SHP77 (cell line): ENCODE measurements at places on chromosomes 6 and 20.

- peak; percentile 23 for DNase-seq
Observed at GRCh38 chr6:37038292-37039198, 33.1 kb downstream of the FGD2 start.

GRCh38 chr20:58752565-58752964, 60.0 kb downstream of the NPEPL1 start:
- DNase-seq: no peak

DNA sequence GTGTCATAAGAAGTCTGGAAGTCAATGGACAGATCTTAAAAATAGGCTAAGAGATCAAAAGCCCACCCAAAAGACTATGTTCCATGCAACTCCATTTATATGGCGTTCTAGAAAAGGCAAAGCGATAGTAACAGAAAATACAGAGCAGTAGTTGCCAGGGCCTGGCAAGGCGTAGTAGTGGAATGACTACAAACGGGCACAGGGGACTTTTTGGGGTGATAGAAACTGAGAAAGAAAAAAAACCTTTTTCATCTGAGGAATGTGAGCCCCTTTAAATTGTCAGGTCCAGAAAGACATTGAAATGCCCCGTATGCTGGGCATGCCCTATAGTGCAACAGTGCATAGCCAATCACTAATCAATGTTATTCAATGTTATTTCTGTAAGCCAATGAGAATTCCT, 47.2 kb upstream of the FAM50B start:
- DNase-seq: no peak

- DNase-seq: no peak
Observed at GRCh38 chr6:3786141-3786540, 34.6 kb upstream of the PXDC1 start.

- DNase-seq: no peak
Observed at GRCh38 chr6:105301072-105301503, 101.8 kb downstream of the PREP start.

- DNase-seq: no peak
Observed at GRCh38 chr20:6579417-6579816, 188.1 kb upstream of the BMP2 start.

DNA sequence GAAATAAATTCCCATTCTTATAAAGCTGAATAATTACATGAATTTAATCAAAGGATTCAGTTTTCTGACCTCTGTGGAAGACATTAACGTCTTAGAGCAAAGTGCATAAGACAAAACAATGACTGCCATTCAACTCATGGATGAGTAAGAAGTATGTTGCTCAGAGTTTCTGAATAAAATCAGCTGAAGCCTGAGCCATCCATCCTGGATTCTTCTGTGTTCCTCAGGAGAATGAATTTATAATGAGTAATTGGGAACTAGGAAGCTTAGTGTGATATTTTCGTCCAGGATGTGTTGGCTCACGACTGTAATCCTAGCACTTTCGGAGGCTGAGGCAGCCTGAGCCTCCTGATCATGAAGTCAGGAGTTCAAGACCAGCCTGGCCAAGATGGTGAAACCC, 62.8 kb downstream of the PERP start:
- DNase-seq: no peak

GRCh38 chr6:137801352-137802114, 65.5 kb upstream of the TNFAIP3 start:
- no peak for DNase-seq

GRCh38 chr20:59023616-59024015, 4.4 kb downstream of the TUBB1 start:
- DNase-seq: no peak

- DNase-seq: peak; percentile 66
Observed at GRCh38 chr20:8583566-8584043, 451.5 kb downstream of the PLCB1 start.

DNA sequence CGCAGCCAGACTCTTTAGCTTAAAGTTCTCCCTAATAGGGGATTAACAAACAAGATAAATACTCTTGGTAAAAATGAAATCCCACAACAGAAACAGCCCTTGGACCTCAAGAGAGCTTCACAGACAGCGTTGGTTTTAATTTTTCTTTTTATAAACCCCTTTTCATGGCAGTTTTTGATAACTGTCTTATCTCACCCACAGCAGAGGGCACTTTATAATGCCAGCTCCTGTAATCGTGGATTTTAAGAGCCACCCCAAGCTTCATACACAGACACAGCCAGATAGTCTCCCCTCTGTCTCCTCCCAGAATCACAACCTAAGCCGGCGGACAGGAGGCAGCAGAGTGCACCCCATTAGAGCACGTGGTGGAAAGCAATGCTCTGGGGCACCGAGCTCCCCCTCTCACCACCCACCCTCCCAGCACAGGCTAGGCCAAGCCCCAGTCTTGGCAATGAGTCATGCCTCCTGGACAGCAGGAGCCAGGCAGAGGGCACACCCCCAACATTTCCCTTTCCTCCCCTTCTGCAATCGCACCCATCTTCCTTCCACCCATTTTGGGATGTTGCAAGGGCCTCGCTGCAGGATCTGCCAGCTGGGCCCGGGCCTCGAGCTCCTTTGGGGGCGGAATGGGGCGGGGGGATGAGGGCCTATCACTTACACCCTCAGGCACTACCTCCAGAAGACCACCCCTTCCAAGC, 2.4 kb downstream of the JAG1 start:
- peak; percentile 40 for DNase-seq
